Stimulated activated naive CD4-positive, alpha-beta T cell treated with Interleukin-2 at 50 U/mL for 16 hours (primary cell): ENCODE measurements at places on chromosomes 7 and 10.

GRCh38 chr7:130996205-130996832 is 262.3 kb upstream of the KLF14 start:
- DNase-seq, result no peak

- DNase-seq, result no peak
These were observed 32.0 kb downstream of the TMEM248 start for GRCh38 chr7:66953044-66953427.

GRCh38 chr7:136070736-136071505 is 93.8 kb upstream of the MTPN start:
- DNase-seq, result no peak

- no peak for DNase-seq
These were observed 53.3 kb upstream of the RABGEF1 start for GRCh38 chr7:66687186-66687585.

GRCh38 chr7:69871886-69872569 is 273.8 kb downstream of the AUTS2 start:
- no peak for DNase-seq

DNA sequence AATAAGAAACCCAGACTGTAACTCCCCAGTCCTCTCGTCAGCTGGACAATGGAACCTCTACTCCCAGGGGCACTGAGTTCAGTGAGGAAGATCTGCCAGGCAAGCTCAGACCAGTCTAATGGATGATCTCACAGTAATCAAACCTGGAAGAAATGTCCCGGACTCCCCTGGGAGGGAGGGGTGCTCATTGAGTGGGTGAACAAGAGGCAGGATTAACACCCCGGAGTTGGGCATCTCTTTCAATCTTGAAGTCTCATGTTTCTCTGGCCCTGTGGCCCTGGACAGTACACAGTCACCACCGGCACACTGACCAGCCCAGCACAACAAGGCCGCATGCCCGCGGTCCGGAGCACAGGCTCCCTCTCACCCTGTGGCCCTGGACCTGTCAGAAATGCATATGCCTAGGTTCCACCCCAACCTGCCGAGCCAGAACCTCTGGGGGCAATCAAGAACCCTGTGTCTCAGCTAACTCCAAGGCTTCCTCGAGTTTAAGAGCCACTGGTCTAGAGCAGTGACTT is 27.8 kb downstream of the CXCL12 start:
- DNase-seq, result no peak

DNA sequence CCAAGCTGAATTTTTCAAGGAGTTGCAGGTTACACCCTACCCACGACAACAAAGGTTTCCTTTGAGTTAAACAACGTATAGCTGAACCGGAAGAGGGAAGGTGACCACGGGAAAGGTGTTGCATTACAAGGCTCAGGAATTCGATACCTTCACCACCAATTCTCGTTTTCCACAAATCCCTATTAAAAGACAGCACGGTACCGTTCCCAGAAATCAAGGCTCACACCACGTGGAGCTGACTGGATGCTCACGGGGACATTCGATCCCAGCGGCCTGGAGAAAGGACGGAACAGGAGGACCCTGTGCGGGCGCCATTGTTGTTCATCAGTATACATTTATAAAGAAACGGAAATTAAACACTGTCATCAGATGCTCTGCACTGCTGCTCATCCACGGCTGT is 56.4 kb downstream of the CTBP2 start:
- DNase-seq, result no peak

DNA sequence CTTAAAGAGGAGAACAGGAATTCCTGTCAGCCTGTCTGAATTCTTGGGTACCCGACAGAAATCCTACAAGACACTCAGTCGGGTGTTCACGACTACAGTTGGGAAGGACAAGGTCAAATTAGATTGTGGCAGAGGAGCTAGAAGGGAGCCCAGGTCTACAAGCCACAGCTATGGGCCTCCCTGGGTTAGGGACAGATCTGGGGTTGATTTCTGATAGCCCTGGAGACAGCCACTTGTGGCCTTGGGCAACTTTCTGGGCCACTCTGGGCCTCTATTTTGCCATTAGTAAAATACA is 39.7 kb upstream of the ANTXRL start:
- no peak for DNase-seq

DNA sequence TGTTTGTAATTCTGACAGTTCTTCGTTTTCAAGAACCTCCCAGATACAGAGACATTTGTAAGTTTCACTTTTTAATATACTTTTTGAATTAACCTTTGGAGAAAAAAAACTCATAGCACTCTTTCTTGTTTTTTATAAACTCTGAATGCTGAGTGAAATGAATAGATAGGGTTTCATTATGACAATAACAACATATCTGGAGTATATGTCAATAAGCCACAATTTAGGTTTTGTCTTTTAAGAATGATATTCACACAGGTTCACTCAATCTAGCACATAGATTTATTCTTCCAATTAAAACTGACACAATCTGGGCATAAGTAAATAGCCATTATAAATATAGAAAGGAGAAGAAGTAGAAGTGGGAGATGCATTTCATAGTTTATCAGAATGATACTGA is 21.7 kb downstream of the ABCA13 start:
- no peak for DNase-seq
